Stimulated activated CD4-positive, alpha-beta T cell treated with anti-CD3 and anti-CD28 coated beads, Interleukin-12 subunit alpha, Interleukin-12 subunit beta, amount 100 ng/mL, for 24 hours (primary cell): ENCODE measurements at places on chromosomes 5 and 9.

- DNase-seq: no peak
These were observed 320.2 kb downstream of the MED10 start for GRCh38 chr5:6058055-6058715.

- DNase-seq: no peak
These were observed 2280.6 kb upstream of the ACO1 start for GRCh38 chr9:30103647-30104394.

GRCh38 chr5:133916914-133917313 is 51.5 kb downstream of the C5orf15 start:
- no peak for DNase-seq

- DNase-seq: no peak
These were observed 240.3 kb downstream of the AGTPBP1 start for GRCh38 chr9:85501456-85501855.

GRCh38 chr5:159680095-159680494 is 236.2 kb upstream of the ADRA1B start:
- DNase-seq: no peak

GRCh38 chr9:96009223-96009602 is 133.7 kb downstream of the ERCC6L2 start:
- DNase-seq: no peak

- no peak for DNase-seq
These were observed 74.6 kb downstream of the LRRC70 start for GRCh38 chr5:62653001-62653863.

DNA sequence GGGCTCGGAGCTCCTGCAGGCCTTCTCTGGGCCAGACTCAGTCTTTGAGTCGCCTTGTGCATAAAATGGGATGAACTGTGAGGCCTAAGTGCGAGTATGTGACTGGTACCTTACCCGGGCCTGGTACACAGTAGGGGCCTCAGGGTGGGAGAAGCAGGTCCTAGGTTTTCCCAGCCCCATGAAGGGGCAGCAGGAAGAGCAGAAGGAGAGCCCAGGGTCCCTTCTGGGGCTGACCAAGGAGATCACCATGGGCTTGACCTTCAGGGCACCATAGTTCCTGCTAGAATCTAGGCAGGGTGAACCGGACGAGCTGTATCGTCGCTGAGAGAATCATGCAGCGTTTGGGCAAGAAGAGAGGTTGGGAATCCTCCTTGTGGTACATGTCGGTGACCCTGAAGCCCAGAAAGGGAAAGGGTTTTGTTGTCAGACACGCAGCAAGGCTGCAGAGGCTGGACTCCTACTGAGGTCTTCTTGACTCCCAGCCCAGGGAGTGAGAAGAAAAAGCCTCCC is 373 bp upstream of the PHYKPL start:
- no peak for DNase-seq

GRCh38 chr9:318646-319045 is 104.0 kb downstream of the DOCK8 start:
- no peak for DNase-seq

DNA sequence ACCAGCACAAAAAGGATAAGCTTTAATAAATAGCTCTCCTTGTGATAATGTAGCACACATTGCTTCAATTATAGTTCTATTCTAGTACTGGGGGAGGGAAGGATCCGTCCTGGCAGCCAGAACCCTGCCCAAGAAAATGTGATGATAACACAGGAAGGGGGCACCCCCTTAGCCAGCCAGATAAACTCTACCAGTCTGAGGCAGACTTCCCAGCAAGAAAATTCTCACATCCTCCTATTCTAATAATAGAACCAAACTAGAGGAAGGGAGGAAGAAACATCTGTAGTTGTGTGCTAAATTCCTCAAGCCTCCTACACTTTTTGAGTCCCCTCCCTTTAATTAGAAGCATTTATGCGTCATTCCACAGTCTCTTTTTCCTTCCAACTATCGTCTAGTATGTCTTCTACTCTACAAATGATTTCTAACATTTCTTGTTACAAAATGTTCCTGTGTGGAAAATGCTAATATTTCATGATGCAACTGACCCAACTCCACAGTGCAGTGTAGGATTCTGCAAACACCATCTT is 261.0 kb downstream of the SEMA5A start:
- DNase-seq: no peak

- DNase-seq: no peak
These were observed 554 bp downstream of the JAK2 start for GRCh38 chr9:4985386-4986266.

- DNase-seq: no peak
These were observed 960 bp upstream of the IFNB1 start for GRCh38 chr9:21078702-21079101.

DNA sequence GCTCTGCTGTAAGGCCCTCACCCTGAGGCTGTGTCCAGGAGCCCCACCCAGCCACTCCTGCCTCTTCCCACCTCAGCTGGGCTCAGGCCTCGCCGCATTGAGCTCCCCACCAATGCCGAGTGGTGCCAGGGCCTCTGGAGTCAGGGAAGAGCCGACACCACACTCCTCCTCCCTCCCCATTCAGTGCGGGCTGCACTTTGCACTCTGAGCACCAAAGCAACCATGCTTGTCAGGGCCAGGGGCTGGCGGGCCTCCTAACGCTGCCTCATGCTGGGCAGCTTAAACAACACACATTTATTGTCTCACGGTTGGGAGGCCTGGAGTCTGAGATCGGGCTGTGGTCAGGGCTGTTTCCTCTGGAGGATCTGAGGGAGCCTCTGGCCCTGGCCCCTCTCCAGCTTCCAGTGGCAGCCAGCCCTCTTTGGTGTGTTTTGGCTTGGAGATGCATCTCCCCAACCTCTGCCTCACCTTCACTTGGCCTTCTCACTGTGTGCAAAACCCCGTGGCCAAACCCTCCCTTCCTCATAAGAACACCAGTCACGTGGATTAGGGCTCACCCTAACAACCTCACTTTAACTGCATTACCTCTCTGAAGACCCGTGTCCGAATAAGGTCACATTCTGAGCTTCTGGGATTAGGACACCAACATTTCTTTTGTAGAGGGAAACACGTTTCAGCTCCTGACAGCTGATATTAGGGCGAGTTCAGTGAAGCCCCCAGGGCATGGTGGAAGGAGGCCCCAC is 157.8 kb downstream of the MED10 start:
- DNase-seq: no peak

GRCh38 chr9:134944916-134945315 is 27.2 kb upstream of the FCN1 start:
- no peak for DNase-seq

DNA sequence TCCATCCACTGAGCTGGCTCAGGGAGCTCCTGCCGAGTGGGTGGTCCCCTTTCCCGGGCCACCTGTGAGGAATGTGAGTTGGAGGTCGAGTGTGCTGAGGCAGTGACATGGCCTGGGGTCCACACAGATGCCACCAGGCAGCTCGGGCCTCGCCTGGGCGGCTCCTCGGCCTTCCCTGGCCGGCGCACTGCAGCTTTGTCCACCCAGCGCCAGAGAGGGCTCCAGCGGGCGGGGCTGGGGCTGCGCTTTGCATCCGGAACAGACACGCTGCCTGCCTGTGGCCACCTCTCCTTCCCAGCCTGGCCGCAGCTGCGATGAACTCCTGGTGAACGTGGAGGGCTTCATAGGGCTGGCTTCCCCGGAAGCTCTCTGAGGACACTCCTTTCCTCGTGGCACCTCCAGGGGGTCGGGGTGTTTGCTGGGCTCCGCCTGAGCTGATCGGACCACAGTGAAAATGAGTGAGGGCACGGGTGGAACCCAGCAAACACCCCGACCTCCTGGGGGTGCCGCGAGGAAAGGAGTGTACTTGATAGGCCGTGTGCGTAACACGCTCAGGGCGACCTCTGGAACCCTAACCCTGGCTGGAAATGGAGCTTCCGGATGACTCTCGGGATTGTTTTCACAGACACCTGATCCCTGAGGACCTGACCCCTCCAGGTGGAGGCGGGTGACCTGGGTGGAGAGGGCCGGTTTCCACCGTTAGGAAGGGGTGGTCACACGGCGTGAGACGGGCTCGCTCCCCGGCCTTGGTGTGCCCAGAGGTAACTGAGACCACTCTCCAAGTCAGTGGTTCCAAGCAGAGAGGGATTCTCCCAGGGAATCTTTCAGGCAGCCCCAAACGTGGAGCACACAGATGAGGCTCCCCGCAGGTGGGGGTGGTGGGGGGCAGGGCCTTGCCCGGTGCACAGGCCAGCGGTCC is 31.8 kb upstream of the RXRA start:
- DNase-seq: no peak
